ENCODE measurements at places on chromosomes 12 and 14.

DNA sequence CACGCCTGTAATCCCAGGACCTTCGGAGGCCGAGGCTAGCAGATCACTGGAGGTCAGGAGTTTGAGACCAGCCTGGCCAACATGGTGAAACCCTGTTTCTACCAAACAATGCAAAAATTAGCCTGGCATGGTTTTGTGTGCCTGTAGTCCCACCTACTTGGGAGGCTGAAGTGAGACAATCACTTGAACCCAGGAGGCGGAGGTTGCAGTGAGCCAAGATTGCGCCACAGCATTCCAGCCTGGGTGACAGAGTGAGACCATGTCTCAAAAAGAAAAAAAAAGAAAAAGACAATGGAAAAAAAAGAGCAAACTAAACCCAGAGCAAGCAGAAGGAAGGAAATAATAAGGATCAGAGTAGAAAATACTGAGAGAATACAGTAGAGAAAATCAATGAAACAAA is 5.4 kb downstream of the CHURC1 start:
- DNase-seq: no peak

GRCh38 chr14:91078095-91078737 is 17.8 kb upstream of the RPS6KA5 start:
- DNase-seq: no peak

DNA sequence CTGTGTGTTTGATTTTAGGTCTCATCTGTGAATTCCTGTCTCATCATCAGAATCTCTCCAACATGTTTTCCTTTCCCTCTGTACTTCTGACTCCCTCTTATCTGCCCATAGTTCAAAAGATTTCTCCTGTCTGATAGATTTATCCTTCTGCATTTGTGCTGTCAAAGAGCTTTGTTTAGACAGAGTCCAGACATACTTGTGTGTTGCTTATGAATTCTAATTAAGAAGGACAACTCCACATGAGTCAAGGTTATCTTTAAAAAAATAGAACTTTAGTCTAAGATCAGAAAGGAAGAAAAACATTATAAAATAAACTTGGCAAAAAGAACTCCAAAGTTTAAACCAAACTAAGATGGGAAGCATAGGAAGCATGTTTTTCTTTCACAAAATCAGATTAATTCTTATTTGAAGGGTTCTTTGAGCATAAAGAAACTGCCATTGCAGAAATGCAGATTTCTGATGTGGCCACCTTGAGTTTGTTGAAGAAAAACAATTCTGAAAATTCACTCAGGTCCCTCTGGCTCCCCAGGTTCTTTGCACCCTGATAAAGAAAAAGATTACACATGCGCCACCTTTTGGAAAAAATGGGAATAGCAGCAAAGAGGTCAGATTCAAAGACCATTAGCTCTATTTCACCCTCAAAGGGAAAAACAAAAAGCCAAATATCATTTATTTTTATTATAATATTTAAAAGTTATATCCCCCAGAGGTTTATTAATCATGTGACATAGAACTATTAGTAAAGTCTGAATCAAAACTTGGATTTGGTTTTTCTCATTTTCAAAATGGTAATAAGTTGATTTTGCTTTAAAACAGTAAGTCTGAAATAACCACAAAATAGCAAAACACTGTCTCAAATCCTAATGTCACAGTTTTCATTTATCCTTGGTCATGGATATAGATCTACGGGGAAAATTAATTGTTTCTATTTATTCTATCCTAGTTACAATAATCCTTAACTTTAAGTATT is 143.7 kb upstream of the DCN start:
- no peak for DNase-seq

DNA sequence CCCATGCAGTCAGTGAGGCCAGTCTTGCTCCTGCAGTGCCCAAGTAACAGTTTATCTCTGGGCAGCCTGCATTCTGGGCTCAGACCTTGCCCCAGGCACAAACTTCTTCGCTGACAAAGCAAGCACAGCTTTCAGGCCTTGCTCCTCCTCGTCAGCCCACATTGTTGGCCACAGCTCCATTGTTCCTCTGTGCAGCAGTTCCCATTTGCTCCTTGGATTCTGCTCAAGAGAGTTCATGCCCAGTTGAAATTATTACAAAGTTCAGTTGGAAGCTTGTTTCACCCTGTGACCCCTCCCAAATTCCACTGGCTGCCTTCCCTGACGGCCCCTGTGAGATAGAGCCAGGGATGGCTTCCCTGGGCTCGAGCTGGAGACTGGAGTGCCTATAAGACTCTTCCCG is 163.4 kb upstream of the DDHD1 start:
- no peak for DNase-seq

- DNase-seq: no peak
Observed at GRCh38 chr12:69338936-69339335, 9.2 kb upstream of the LYZ start.

GRCh38 chr12:113462117-113462774 is 9.4 kb downstream of the LHX5 start:
- DNase-seq: peak; percentile 33

GRCh38 chr12:22380031-22380430 is 45.5 kb upstream of the ST8SIA1 start:
- no peak for DNase-seq

- no peak for DNase-seq
Observed at GRCh38 chr12:12098691-12099015, 27.9 kb downstream of the BCL2L14 start.

DNA sequence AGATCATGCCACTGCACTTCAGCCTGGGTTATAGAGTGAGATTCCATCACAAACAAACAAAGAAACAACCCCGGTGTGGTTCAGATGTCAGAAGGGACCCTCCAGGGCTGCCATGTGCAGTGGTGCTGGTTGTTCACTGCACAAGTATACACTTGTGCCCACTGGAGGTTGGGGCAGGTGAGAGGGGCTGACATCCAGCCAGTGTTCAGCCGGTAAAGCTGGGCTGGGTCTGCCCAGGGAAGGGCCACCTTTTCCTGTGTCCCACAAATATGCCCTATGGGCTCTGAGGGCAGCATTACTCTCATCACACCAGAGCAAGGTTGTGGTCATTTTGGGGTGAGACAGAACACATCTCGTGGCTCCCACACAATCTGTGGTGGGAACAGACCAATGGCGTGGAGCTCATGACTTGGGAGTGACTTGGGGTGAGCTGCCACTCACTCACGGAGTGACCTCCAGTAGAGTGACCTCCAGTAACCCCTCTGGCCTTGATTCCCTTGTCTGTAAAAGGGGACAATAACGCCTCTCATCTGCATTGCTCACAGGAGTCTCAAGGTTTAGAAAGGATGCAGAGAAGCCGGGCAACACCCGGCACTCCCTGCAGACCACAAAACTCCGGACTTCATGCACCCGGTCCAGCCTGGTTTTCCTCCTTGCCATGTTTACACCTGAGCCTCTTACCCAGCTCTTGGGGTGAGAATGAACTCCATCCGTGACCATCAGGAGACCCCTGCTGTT is 69.0 kb upstream of the VRK1 start:
- DNase-seq: no peak

- DNase-seq: no peak
Observed at GRCh38 chr14:33515441-33515840, 435.4 kb downstream of the EGLN3 start.

GRCh38 chr14:91947475-91948184 is at the start of gene FBLN5:
Gene FBLN5, minus strand, starts transcription at chr14:91947694. Its CDS starts 465 bp downstream, at chr14:91947229.
- DNase-seq: no peak

DNA sequence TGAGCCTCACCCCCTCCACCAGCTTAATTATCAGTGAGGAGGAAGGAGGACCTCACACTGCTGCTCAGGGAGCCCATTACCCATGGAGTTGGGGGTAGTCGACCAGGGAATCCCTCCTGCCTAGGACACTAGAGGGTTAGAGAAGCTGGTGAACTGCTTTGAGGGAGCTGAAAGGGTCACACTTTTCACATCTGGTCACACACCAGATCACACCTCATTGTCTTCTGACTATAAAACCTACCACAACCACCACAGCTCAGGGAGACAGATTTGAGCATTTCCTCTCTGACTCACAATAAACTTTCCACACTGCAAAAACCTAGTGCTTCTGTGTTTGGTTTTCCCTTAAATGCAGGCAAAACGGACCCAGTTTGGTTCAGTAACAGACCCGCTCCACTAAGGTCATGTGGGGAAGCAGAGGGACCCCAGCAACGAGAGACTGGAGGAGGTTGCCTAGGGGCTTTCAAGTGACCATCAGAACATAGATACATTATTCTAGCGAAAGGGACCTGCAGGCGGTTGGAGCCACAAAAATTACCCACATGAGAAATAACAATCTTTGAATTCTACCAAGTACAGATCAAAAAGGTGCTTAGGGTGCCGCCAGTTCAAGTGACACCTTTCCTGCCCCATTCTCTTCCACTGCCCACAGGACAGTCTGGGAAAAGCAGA is 151.4 kb upstream of the AVPR1A start:
- DNase-seq: no peak

DNA sequence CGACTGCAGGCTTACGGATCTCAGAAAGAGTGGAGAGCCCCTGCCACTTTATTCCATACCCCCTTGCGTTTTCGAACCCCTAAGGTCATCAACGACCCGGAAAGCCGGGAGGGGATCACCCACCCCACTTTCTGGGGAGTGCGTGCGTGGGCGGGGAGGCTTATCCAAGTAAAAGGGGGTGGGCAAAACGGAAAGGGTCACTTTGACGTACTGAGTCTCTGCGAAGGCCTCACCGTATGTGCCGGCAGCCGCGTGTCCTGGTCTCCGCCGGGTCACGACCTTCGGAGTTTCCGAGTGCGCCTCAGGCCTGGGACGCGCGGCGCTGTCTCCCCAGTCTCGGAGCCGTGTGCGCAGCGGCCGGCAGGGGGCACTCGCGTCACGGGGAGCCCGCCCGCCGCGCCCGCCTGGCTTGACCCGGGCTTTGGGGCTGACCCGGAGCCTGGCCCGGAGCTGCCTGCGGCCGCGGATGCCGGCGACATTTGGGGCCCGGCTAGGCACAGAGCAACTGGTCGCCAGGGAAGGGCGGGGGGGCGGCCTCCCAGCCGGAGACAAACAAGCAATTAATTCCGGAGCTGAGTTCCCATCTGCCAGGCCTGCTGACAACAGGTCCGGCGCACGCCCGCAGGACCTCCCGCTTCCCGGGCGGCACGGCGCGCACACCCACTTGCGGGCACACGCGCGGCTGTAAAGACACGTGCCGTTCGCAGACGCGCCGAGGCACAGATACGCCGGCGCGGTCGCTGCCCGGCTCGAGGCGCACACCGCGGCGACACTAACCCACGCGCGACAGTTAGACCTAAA is 890 bp upstream of the KIF26A start:
- DNase-seq: peak; percentile 78

DNA sequence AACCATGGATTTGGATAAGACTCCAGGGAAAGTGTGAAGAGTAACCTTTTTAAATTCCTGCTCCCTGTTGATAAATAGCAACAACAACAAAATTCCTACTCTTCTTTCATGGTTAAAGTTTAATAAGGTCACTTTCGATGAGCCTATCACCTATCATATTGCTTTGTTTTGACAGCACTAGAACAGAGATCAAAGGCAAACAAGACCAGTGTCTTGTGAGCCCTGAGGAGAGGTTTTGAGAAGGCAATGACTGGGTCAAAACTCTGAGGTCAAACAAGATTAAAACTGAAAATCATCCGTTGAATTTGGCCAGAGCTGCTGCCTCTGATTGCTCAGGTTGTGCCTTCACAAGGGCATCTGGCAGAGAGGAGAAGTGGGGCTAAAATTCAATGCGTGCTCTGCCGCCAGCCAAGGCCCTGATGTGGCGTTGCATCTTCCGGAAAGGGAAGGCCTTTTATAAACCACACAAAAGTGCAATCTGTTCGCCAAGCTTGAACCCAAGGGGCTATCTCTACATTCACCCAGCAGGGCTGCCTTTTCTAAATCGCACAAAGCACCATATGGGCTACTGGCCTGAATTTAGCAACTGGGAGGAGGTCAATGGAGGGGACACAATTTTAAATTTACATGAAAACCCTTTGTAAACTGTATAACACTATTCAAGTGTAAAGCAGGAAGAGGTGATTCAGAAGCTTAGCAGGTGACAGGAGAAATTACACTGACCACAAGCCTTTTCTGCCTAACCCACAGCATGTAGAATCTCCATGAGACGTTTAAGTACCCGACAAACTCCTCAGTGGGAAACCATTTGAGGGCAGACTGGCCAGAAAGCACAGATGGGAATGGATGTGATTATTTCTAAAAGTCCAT is 140.8 kb downstream of the DAD1 start:
- peak; percentile 69 for DNase-seq

GRCh38 chr12:105357162-105357691 is 26.7 kb downstream of the C12orf75 start:
- DNase-seq: no peak

DNA sequence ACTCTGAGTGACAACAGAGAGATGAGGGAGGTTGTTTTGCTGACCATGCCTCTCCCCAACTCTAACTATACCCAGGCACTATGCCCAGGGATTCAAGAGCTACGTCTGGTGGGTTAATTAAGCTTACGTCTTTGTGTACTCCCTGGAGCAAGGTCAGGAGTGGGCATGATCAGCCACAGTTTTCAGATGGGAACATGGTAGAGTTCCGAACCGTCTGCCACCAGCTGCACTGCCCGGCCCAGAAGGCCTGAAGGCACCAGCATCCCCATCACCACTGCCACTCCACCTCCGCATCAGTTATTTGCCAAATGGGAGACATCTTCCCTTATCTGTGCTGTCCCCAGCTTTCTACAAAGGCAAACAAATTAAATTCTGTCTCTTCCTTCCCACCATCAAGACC is 11.1 kb upstream of the GPX2 start:
- DNase-seq: no peak
